BJ (cell line): ENCODE measurements at places on chromosomes 16 and 17.

DNA sequence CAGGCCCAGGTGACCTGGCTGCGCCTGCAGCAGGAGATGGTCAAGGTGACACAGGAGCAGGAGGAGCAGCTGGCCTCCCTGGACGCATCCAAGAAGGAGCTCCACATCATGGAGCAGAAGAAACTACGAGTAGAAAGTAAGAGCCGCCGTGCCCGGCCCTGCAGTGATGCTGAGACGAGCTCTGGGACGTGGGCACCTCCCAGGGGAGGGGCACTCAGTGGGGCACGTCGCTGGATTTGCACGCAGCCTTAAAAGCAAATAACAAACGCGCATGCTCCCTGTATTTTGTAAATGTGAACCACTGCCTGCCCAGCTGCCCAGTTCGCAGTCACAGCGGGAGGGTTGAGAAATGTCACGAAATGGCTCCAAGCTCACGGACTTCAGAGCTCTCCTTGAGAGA lies 15.3 kb upstream of the GAA start:
- DNase-seq = no peak

DNA sequence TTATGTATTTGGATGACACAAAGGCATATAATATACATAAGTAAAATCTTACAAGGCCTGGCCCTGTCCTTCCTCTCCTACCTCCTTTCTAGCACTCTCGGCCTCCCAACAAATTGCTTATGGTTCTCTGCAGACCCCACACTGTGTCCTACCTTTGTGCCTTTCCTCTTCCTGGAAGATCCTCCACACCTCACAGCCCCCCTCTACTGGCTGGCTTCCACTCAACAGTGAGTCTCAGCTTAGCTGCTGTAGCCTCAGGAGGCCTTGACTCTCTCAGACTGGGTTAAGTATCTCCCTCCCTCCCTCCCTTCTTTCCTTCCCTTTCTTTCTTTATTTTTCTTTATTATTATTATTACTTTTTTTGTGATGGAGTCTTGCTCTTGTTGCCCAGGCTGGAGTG lies 8.3 kb upstream of the SLC52A1 start:
- DNase-seq = no peak

- no peak for DNase-seq
These were observed 3.3 kb downstream of the HOXB1 start for GRCh38 chr17:48527547-48527932.

- no peak for DNase-seq
These were observed 72.3 kb downstream of the SEC14L1 start for GRCh38 chr17:77212833-77213777.
